ENCODE measurements at places on chromosomes 5 and 9.

GRCh38 chr5:115810761-115811160 is 5.7 kb downstream of the CDO1 start:
- no peak for DNase-seq

- no peak for DNase-seq
Observed at GRCh38 chr9:117430813-117431212, 16.0 kb upstream of the ASTN2 start.

DNA sequence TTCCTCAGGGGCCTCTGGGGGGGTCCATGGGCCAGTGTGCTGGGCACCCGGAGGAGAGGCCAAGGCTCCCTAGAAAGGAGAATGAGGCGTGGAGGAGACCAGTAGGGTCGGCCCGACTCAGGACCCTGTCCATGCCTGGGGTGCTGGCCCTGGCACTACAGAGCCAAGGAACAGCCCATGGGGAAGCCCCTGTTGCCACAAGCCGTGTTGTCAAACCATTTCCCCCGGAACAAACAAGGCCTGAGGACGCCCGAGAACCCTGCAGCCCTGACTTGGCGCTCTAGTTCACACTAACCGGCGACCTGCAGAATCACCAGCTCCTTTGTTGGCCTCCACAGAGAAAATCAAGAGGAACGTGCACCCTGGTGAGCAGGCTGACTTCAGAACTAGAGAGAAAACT is 41.6 kb upstream of the SLC12A7 start:
- no peak for DNase-seq

GRCh38 chr5:129448654-129449053 is 11.4 kb upstream of the ADAMTS19 start:
- no peak for DNase-seq

- DNase-seq = no peak
Observed at GRCh38 chr5:72470826-72471225, 36.4 kb downstream of the ZNF366 start.

GRCh38 chr9:128921881-128922763 is 1.3 kb downstream of the PHYHD1 start:
- no peak for DNase-seq

GRCh38 chr9:137021979-137022661 is 5.9 kb downstream of the ABCA2 start:
- peak; percentile 65 for DNase-seq

GRCh38 chr5:149320791-149321330 is 24.4 kb upstream of the GRPEL2 start:
- no peak for DNase-seq

- no peak for DNase-seq
Observed at GRCh38 chr9:119370816-119371215, 1.6 kb upstream of the BRINP1 start.

DNA sequence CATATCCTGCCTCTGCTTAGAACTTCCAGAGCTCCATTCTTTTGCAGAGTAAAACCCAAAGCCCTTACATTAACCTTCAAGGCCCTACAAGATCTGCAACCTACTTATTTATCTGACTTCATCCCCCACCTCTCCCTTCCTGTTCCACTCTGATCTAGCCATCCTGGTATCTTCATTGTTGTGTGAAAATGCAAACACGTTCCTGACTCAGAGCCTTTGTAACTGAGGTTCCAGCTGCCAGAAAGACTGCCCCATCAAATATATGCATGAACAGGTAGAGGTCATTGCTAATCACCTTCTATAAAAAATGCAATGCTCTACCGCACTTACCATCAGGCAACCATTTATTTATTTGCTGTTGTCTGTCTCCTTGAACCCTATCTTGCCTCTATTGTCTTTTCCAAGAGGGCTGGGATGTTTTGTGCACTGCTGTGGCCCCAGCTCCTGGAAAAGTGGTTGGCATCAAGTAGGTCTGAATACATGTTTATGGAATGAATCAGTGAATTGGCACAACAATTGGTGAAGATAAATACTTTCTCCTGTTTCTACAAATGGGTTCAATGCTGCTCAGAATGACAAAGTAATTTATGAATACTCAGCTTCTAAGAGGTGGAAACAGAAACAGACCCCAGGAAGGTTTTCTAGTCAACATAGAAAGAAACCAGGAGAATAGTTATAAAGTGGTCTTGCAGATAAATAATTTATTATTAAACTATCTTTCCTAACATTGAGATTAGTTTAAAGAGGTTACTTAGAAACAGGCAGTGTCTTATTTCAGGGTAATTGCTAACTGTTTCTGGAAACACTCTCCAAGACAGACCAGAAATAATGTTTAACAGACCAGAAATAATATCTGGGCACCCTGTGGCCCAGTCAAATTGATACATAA is 230.6 kb upstream of the CD180 start:
- DNase-seq = no peak

DNA sequence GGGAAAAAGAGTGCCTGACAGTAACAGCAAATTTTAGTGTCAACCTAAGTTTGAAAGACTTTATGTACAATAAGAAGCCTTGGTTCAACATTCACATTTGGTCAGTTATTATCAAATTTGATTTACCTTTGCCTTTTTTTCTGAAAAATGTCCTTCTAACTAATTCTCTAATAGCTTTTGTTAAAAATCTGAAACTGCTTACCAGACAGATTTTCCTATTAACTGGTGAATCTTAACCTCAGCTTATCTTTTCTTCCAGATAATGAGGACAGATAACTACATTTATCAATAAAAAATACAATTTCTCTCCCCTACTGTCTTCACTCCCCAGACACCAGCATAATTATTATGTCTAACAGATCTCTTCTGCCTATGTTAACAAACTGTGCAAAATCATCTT is 988.5 kb downstream of the CDH18 start:
- DNase-seq = no peak

GRCh38 chr9:110213413-110214044 is 5.6 kb upstream of the C9orf152 start:
- no peak for DNase-seq

DNA sequence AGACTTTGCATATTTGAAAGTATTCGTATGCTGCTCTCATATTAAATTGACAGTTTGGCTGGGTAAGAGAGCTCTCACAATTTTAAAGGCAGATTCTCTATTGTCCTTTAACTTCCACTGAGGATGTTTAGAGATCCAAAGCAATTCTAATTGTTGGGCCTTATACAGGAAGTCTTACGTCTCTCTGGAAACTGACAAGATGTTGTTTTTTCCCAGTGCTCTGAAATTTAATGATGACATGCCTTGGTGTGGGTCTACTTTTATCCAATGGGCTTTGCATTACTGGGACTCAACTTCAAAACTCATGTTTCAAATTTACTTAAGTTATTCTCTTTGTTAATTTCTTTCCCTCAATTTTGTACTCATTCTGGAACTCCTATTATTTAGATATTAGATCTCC is 191.5 kb downstream of the SNX18 start:
- no peak for DNase-seq

DNA sequence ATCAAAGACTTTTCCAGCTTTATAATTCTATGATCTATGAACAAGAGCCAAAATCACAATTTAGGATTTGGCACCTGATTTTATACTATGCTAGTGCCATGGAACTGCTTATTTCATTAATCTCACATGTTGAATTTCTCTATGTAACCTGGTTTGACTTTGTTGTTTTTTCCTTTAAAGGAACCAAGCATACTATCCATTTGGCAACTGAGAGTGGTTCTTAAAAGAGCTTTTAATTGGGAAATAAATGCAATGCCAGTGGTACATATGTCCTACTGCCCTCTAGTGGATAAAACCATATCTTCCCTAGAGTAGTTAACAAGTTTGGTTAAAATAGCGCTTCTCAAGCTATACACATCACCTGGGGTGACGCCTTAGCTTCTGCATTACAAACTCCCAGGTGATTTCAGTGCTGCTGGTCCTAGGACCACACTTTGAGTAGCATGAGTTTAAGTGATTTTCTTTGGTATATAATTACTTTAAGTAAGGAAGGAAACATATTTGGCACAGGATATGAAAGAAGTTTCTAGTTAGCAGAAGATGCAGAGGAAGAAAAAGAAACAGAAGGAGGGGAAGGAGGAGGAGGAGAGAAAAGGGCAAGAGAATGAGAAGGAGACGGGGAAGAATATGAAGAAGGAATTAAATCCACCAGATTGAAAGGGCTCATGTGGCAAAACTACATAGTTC is 56.8 kb downstream of the FGF10 start:
- no peak for DNase-seq

DNA sequence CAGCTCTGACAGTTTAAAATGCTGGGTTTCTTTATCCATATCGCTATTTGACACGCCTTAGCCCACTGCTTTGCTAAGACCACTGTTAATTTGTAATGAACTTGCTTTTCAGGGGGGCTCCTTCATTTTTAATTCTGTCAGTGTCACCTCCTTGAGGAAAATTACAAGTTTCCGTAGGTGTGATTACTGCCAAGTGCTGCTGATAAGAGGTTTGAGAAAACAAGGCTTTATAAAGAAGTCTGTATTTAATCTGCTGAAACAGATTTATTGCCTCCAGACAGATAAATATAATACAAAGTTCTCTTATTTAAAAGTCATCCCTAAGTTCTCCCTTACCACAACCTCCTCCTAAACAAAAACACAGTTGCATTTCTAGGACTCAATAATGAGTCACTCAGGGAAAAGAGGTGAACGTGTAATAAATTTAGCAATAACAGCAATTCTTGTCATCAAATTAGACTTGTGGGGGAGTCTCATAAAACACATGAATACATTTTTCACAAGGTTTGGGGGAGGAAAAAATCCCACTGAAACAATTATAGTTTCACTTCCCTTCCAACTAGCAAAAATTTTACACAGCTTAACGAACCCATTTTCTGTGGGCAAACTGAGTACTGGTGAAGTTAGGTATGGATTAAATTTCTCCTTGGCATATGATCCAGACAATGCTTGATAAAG is 72.8 kb downstream of the MAPKAP1 start:
- no peak for DNase-seq

DNA sequence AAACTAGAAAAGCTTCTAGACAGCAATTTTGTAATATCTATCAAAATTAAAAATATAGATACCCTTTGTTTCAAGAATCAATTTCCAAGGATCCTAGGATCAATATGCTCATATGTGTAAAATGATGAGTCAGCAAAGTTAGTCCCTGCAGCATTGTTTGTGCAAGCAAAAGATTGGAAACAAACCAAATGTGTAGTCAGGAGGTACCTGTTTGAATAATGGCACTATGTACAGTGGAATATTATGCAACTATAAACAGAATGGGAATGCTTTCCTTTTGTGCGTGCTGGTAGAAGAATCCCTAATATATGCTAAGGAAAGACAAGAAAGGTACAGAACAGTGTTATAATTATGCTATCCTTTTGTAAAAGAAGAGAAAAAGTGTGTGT is 58.5 kb upstream of the PJA2 start:
- no peak for DNase-seq

DNA sequence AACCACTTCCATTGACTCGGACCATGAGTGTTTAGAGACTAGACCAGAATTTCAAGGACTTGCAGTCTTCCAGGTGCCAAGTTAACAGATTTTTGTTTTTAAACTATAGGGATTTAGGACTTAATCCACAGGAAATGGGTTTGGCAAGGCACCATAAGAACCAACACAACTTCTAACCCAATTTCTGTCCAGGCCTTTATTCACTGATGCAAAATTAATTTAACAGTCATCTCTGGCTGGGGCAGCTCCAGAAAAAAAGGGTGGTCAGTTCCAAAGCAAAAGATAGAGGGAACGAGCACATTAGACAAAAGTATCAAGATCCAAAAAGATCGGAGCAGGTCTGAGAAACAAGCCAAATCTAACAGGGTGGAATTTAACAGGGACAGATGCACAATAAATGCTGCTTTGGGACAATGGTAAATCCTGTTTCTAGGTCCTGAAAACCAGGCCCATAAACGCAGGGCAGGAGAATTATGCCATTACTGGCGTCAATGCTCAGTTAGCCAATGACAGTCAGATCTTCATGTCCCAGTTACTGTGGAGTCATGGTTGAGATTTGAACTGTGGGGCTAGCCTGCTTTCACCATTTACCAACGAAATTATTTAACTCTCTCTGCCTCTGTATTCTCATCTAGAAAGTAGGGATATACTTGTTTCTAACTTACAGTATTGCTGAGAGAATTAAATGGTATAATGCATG is 590.8 kb upstream of the BRINP1 start:
- DNase-seq = no peak

GRCh38 chr5:173909199-173909598 is 21.1 kb downstream of the CPEB4 start:
- no peak for DNase-seq

- peak; percentile 24 for DNase-seq
Observed at GRCh38 chr5:14946815-14947620, 75.4 kb upstream of the ANKH start.

Data from stimulated activated CD4-positive, alpha-beta T cell treated with anti-CD3 and anti-CD28 coated beads, Interleukin-2, amount 100 ng/mL, for 4 hours (primary cell).